ENCODE measurements at places on chromosomes 2 and 18.

DNA sequence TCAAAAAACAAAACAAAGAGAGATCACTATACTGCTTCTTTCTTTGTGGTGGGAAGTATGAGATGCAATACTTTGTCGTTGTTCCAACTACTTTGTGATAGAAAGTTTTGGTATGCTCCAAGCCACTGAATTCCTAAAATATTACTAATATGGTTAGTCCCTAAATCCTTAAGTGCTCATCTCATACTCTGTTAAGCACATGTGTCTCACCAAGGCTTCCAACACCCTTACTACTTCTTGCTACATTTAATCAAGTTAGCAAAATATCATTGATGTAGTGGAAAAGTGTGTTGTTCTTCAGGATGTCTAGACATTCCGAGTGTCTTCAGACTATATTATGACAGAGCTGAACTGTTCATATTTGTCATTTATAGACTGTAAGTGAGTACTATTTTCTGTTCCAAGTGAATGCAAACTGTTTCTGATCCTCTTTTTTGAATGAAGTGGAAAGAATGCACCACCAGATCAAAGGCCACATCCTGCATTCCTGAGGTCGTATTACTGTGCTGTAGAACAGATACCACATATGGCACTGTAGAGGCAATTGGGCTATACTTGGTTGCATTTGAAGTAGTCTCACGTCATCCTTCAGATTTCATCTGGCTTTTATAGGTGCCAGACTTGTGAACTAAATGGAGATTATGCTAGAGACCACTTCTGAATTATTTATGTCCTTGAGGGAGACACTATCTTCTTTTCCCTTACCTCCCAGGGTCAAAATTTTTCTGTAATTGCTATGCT lies 298.4 kb upstream of the ZNF521 start:
- peak; percentile 95 for DNase-seq

GRCh38 chr2:154422251-154422650 lies 276.2 kb upstream of the KCNJ3 start:
- no peak for DNase-seq

DNA sequence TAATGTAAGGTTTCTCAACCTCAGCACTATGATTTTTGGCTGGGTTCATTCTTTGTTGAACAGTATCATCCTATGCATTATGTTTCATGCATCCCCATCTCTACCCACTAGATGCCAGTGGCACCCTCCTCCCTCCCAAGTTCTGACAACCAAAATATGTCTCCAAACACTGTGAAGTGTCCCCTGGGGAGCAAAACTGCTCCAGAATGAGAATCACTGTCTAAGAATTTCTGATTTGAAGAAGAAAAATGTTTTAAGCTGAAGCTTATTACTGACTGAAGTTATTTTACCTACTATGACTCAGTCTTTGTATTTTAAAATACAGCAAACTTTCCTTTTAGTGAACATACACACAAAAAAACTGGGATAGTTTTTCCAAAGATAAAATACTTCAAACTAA lies 3.4 kb downstream of the THADA start:
- DNase-seq, result no peak

GRCh38 chr18:45447355-45448265 lies 167.7 kb upstream of the SLC14A2 start:
- no peak for DNase-seq

DNA sequence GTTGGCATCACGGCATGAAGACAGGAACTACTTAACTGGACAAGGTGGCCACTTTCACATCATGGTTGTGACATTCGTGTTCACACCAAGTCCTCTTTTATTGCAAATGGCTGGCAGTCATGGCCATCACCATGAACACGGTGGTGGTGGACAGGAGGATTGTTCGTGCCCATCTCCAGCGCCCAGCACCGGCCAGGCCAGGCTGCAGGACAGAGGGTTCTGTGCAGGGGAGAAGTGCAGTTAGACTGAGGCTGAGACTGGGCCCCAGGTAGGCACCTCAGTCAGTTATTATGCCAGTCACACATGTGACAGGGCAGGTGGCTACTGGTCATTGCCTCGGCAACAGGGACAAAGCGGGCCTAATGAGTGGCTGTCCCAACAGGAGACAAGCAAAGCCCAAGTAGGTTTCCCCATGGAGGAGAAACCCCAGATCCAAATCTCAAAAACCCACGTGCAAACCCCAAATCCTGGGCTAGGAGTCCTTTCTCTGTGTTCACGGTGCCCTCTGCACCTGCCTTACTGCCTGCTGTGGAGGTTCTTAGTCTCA lies 468.1 kb upstream of the MYT1L start:
- DNase-seq, result no peak

GRCh38 chr2:203972066-203972465 lies 35.5 kb downstream of the ICOS start:
- no peak for DNase-seq

GRCh38 chr18:59308938-59309260 lies 9.6 kb downstream of the CPLX4 start:
- DNase-seq, result no peak

GRCh38 chr18:75200605-75201280 lies 8.2 kb downstream of the PTGR3 start:
- DNase-seq, result no peak

Measured in non-pigmented ciliary epithelial cell (primary cell).